NCI-H82 (cell line): ENCODE measurements at places on chromosomes 16 and 17.

DNA sequence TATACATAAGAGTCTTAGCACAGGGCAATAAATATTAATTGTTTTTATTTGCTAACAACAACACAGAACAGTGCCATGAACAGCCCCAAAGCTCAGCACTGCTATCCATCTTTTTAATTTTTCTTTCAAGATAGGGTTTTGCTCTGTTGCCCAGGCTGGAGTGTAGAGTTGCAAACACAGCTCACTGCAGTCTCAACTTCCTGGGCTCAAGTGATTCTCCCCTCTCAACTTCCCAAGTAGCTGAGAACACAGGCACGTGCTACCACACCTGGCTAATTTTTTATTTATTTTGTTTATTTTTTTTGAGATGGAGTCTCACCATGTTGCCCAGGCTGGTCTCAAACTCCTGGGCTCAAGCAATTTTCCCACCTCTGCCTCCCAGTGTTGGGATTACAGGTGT, 47.6 kb upstream of the AKAP1 start:
- DNase-seq = no peak

- DNase-seq = peak; percentile 70
Observed at GRCh38 chr16:87635541-87636049, 33.3 kb downstream of the JPH3 start.

- peak; percentile 74 for DNase-seq
Observed at GRCh38 chr16:84423416-84423837, 55.1 kb downstream of the ATP2C2 start.

GRCh38 chr16:56005958-56006357, 130.8 kb upstream of the CES5A start:
- no peak for DNase-seq
